ENCODE measurements at places on chromosomes 13 and 19.

GRCh38 chr13:85864963-85865530 is 65.8 kb upstream of the SLITRK6 start:
- DNase-seq: no peak

GRCh38 chr19:1474011-1474764 is 4.8 kb downstream of the C19orf25 start:
- DNase-seq: no peak

GRCh38 chr19:4015705-4016402 is 8.3 kb downstream of the PIAS4 start:
- no peak for DNase-seq

- no peak for DNase-seq
Observed at GRCh38 chr13:97539651-97540610, 106.0 kb downstream of the RAP2A start.

DNA sequence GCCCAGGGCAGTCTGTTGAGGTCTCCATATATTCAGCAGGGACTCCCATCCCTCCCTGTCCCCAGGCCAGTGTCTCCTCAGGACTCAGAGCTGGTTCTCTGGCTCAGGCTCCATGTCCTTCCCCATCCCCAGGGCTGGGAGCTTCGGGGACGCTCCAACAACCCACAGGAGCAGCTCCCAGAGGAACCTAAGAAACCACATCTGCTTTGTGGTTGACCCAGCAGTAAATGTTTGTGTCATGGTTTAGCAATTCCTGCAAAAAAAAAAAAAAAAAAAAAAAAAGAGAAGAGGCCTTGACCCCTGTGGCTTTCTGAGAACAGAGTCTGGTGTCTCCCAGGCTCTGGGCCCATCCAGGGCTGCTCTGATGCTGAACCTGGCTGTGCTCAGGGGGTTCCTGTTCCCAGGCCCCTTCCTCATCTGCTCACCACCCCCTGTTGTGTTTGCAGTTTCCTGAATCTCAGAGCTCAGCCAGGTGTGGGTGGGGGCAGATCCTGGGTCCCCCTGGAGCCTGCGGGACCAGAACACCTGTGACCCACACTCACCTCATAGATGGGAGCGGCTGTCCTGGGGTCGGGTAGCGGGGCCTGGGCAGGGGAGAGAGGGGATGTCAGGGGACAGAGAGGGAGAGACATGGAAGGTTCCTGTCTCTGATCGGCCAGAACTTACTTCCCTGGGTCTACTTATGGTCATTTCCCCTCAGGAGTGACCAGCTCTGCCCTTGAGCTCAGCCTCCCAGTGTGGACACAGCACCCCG is 25.2 kb upstream of the CEACAM1 start:
- DNase-seq: no peak

- DNase-seq: no peak
Observed at GRCh38 chr19:18780631-18781030, 10.5 kb downstream of the COMP start.

- no peak for DNase-seq
Observed at GRCh38 chr13:104648291-104648690, 1582.1 kb upstream of the SLC10A2 start.

DNA sequence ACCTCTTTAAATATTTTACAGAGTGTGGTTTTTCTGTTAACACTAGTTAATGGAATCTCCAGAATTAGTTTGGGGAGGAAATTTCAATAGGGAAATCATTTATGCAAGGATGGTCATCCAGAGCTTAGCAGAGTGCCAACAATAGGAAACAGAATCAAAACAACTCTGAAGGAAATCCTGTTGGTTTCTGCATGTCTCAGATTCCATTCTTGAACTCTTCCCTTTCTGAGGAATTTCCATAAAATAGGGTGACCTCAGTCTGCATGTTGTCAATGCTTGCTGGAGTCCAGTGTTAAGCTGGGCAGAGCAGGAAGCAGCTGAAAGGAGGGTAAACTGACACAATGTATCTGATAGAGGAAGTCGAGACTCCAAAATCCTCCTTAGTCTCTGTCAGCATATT is 16.9 kb downstream of the CBY2 start:
- DNase-seq: no peak

DNA sequence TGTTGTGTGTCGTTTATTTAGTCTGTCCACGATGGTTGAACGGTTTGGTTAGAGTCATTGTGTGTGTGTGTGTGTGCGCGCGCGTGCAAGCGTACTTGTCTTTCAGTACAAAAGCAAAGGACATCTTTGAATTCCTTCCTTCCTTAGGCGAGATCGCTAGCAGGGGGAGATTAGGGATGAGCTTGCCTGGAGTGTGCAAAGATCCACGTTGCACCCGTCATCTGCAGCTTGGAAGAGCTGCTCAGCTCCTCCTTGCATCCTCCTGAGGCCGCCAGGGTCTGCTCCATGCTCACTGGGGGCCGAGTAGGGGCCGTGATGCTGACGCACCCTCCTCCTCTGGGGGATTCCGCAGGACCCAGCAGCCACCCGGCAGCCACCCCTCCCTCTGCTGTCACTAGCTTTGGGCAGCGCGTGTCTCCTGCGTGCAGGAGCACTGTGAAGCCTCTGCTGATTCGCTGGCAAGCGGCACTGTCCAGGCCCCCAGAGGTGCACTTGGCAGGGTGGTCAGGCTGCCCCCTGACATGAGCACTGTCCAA is 137.3 kb downstream of the KDM4B start:
- DNase-seq: no peak

- DNase-seq: no peak
Observed at GRCh38 chr19:9917321-9917720, 19.0 kb downstream of the OLFM2 start.

DNA sequence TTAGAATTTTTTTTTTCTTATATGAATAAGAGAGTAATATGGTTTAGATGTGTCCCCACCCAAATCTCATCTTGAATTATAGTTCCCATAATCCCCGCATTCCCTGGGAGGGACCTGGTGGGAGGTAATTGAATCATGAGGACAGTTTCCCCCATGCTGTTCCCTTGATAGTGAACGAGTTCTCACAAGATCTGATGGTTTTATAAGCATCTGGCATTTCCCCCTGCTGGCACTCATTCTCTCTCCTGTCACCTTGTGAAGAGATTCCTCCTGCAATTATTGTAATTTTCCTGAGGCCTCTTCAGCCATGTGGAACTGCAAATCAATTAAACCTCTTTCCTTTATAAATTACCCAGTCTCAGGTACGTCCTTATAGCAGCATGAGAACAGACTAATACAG is 205.7 kb downstream of the MYO16 start:
- no peak for DNase-seq

DNA sequence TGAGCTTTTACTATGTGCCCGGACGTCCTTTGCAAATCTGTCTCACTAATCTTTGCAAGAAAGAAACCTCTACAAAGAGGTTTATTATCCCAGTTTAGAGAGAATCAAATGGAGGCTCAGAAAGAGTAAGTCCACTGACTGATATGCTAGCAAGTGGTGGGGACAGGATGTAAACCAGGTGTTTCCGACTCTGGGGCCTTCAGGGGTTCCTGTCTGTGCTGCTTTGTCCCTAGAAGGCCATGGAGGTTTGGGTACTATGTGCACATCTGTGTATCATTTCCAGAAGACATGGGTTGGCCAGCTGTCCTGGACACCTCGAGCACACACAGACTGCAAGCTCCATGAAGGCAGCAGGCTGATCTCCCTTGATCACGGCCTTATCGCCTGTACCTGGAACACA is 1.2 kb upstream of the KPTN start:
- no peak for DNase-seq

DNA sequence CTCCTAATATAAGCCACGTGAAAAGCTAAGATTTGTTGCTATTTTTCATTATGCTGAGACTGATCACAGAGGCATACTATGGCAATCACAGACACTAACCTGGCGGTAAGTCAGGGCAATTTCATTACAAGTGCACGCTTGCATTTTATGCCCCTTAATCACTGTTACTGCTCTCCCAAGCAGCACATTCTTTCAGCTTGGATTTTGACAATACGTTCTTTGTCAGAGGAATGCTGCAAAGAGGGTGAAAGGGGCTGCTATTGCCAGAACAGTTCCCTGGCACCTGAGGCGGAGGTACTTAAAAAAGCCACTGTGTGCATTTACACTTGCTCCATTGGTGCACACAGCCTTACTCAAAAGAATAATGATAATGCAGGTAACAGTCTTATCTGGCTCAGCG is 346.6 kb downstream of the RFC3 start:
- no peak for DNase-seq

DNA sequence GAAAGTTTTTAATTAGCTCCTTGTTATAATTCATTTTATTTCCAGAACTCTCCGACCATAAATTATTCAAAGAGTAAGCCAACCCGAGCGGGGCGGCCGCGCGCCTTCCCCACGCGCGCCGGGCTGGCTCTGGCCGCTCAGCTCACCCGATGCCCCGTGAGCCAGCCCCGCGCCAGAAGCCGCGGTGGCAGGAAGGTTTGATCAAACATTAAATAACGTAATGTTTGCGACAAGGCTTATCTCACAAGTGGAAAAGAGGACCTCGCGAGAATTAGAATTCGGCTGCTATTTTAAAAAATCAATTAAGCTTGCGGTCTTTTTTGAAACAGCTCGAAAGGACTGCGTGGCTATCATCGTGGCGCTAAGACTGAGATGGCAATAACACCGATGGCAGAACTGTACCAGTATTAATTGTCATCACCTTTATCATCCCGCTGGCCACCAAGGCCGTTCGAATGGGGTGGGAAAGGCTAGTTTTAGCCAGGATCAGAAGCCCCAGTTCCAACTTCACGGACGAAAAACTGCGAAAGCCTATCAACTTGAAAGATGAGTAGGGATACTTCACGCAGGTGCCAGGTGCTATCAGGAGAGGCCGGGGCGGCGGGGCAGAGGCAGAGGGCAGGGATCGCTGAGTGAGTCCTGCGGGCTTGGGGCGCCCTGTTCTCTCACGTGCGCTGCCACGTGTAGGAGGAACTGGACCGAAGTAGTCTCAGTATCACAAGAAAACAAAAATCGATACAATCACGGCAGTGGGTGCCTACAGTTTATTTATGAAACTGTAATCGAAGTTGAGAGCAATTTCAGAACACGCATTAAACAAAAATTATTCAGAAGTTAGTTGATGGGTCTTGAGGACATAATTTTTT is 6.4 kb downstream of the POU4F1 start:
- DNase-seq: no peak

- no peak for DNase-seq
Observed at GRCh38 chr19:39410017-39410830, 2.2 kb upstream of the PLEKHG2 start.

DNA sequence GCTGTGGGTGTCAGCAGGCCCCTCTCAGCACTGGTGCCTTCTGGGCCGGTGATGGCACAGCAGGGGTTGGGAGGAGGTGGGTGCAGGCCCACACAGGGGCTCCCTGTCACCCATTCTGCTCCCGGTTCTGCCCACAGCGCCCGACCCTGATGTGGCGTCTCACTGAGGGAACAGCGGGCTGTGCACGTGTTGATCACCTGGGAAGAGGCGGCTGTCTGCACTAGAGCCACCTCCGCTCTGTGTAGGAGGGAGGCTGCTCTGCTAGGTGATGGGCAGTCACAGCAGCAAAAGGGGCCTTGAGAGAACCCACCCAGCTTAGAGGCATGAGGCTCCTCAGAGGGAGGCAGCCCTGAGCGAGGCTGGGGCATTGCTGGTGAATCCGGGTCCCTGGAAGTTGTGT is 39.2 kb upstream of the TUBGCP3 start:
- no peak for DNase-seq

GRCh38 chr13:43277142-43277541 is 253.8 kb downstream of the DNAJC15 start:
- no peak for DNase-seq

GRCh38 chr19:1373534-1374249 is 10.0 kb upstream of the NDUFS7 start:
- no peak for DNase-seq

- DNase-seq: no peak
Observed at GRCh38 chr13:66977161-66977560, 253.0 kb downstream of the PCDH9 start.

- no peak for DNase-seq
Observed at GRCh38 chr19:46927106-46927505, 66.3 kb downstream of the ARHGAP35 start.

GRCh38 chr13:111431206-111431605 is 110.8 kb downstream of the TEX29 start:
- no peak for DNase-seq

DNA sequence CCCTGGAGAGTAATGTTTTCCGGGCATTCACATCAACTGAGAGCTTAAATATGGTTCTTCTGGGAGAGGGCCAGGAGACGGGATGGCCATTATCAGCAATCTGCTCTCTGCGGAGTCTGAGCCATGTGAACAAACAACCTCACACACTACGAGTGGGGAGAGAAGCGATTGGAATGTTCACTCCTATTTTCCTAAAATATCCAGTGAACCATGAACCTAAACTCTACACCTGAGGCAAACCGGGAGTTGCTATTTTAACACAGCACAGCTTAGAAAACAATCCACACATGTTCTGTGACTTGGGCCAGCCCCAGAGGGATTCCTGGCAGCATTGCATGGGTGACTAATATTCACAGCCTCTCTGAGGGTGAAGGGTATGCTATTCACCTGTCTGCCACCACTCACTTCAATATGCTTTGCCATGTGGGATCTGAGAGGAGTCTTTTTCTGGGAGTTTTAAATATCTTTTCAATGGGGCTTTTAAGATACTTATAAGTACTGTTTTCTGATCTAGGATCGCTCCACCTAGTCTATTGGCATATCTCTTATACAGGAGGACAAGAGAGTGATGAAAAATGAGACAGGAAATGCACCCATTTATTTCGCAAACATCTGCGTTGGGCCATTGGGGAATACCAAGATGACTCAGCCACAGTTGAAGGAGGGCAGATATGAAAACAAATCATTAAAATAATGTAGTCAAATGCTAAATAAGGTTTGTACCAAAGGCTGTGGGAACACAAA is 72.6 kb upstream of the SERP2 start:
- DNase-seq: no peak

DNA sequence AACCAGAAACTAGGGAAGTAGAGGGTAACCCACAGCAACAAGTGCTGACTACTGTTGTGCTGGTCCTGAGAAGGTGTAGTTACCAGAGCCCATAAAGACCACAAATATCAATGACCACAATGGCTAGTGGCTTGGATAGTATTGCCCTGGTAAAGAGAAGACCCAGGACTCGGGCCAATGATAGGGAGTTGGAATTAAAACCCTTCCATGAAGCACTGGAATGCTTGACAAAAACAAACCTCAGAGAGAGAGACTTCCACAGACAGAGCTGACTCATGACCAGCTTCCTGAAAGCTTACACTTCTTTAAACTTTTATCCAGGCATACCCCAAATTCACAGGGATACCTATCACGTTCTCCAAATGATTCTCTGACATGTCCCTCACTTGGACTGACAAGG is 60.5 kb downstream of the WDR87 start:
- no peak for DNase-seq

DNA sequence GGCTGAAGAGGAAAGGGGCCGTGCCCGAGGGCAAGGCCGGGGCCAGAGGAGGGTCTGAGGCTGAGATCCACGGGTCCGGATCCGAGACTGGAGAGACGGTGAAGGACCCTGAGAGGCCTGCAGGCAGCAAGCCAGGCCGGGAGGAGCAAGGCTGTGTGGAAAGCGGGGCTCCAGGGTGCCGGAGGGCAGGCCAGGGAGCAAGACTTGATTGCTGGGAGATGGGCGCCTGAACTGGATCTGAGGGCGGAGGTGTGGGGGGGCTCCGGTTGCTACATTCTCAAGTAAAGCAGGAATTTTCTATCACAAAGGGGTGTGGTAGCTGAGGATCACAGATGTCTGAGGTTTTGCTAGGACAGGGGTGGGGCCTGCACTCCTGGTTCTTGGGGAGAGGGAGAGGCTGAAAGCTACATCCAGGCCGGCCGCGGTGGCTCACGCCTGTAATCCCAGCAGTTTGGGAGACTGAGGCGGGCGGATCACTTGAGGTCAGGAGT is 3.8 kb downstream of the MAMSTR start:
- no peak for DNase-seq

- DNase-seq: no peak
Observed at GRCh38 chr19:17576758-17577456, 21.5 kb downstream of the COLGALT1 start.

Measured in activated T-helper 1 cell treated with anti-CD3 and anti-CD28 coated beads, Interleukin-2, amount 50 U/mL, for 16 hours (primary cell).